ENCODE measurements at places on chromosomes 6 and 20. TPM values are rescaled to one million over a fixed set of nuclear protein-coding genes. Genes with fewer than 3 reads are reported as not detected.

The VSX1 gene
- total RNA-seq: 1.4 TPM

The FAM83C gene
- not detected for total RNA-seq

The DUSP15 gene
- total RNA-seq: 17.0 TPM

- DNase-seq: no peak
- no peaks in the 10 kb centered on the region for H3K36me3 ChIP-seq
- no peak overlapping the region for H3K27ac ChIP-seq
- H3K4me3 ChIP-seq: no peak overlapping the region
- no peaks in the 10 kb centered on the region for H3K4me1 ChIP-seq
- no peaks in the 10 kb centered on the region for H3K27me3 ChIP-seq
Measured at GRCh38 chr6:148329596-148330381, 12.8 kb upstream of the SASH1 start.

- peak overlapping the region; percentile 98 for H3K4me3 ChIP-seq
- no peak for DNase-seq
Measured at GRCh38 chr6:131061041-131061750, 1.8 kb downstream of the EPB41L2 start.

DNA sequence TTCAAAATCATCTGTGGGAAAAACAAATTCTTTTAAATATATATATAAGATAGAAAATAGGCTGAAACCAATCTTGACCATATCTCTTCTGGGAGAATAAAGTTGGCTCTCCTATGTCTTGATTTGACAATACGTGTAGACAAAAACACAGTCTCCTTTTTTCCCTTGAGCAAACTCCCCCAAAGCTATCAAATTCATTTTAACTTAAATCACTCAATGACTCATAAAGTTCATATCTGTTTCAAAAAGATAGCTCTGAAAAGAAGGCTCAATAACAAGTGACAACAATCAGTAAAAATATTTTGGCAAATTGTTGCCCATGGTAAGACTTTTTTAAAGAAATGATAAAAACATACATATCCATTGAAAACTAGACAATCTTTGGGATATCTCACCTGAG, 236.0 kb upstream of the TENT5A start:
- DNase-seq: no peak
- H3K4me1 ChIP-seq: no peaks in the 10 kb centered on the region
- no peak overlapping the region for H3K27ac ChIP-seq
- H3K27me3 ChIP-seq: no peaks in the 10 kb centered on the region
- no peaks in the 10 kb centered on the region for H3K36me3 ChIP-seq
- H3K4me3 ChIP-seq: no peak overlapping the region

- no peak overlapping the region for H3K4me3 ChIP-seq
- no peak overlapping the region for H3K27ac ChIP-seq
- H3K4me1 ChIP-seq: no peaks in the 10 kb centered on the region
- no peak for DNase-seq
Measured at GRCh38 chr6:85136310-85136709, 313.6 kb upstream of the NT5E start.

DNA sequence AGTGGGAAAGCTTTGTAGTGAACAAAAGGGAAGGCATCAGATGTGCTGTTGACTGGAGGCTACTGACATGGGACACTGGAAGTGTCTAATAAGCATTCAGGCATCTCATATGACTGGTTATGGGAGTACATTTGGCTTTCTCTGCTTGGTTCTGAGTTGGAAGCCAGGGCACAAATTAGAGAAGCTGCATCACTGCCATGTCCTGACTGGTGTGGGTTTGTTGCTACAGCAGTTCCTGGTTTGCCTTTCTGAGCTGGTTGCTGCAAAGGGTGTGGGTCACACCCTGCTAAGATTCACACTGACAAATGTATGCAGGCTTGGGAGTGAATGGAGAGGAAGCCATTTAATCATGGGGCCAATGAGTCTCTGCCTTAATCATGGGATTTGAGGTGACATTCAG, 36.2 kb upstream of the NANP start:
- no peak overlapping the region for H3K4me3 ChIP-seq
- no peak for DNase-seq
- H3K27ac ChIP-seq: no peak overlapping the region
- no peaks in the 10 kb centered on the region for H3K36me3 ChIP-seq
- no peaks in the 10 kb centered on the region for H3K4me1 ChIP-seq
